ENCODE measurements at places on chromosomes 11 and 22.

GRCh38 chr22:24233235-24233634 is 11.6 kb downstream of the GGT5 start:
- no peak for DNase-seq

DNA sequence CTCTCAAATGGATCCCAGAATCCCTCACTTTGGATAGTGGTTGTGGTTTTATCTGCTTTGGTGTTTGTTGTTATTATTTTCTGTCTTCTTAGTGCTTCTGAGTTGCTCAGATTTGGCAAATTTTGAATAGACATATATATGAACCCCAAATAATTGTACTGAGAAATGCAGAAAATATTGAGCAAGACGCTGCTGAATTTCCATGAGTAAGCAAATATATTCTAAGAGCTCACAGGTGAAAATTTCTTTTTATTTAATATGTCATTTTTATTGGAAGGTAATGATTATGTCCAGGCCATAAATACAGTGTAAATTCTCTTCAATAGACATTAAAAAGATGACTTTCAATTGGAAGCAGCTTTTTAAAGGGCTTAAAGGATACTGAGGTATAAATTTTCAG is 152.1 kb downstream of the FAT3 start:
- no peak for DNase-seq

DNA sequence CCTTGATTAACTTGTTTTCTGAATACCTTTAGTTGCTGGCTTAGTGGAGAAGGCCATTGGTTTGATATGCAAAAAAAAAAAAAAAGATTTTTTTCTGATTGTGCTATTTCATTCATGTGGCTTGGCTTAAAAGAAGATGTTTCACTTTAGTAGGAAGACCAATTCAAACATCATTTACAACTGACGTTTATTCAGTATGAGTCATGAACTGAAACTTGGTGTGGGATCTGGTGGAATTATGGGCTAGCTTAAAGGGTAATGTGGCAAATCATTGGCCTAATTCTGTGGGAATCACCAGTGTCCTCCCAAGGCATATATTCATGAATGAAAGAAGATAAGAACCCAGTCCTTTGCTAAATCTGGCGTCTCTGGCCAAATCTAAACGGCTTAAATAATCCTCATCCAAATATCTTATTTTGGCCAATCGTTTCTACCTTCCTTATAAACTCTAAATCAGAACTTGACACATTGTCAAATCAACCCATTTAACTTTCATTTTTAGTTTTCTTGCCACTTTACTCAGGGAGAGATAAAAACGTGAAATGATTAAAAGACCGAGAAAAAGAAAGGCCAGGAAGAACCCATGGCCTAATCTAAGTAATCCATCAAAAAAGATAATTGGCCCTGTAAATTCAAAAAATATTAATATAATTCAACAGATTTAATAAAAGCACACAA is 77.0 kb downstream of the DDIAS start:
- no peak for DNase-seq

DNA sequence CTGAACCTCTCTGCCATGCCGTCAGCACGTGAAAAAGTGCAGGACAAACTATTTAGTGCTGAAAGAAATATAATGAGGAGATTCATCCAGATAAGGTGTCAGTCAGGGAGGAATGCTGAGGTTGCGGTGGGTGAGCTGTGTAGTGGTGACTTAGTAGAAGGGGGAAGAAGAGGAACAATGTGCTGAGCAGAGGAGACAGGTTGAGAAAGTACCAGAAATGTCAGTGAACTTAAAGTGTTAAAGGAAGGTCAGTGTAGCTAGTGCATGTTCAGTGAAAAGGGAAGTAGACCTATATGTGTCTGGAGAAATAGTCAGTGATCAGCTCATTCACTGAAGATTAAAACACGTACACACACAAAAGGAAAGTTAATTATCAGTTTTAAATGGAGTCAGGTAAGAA is 237.6 kb upstream of the CCDC179 start:
- DNase-seq = no peak

DNA sequence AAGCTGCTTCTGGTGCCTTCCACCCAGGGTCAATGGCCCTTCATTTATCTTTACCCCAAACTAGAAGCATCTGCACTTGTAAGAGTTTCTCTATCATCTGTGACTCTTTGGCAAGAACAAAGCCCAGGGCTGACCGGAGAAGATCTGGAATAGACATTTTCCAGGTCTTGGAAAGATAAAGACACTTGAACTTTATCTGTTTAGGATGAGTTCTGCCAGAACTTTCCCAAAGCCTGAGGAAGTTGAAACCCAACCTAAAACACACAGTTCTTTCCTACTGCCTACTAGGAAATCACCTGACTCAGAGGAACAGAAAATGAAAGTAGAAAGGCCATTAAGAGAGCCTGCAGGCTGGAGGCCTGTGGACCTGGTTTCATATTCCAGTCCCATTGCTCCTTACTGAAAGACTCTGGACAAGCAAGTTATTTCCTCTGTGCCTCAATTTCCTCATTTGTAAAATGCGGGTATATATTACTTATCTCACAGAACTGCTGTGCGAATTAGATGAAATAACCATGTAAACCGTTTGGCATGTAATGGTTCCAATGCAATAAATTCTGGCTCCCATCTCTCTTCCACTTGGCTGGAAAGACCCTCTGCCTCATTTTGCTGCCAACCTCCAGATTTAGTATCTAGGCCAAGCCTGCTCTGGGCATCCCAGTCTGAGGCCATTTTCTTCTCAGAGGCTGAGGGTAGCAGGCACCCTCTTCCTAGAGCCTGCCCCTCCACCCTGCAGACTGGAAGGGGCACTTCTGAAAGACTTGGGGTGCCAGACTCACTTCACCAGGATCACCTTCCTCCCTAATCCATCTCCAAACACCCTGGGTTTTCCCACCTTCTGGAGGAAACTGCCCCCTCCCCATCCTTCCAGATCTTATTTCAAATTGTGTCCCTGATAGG is 1.2 kb downstream of the UBE2L6 start:
- DNase-seq = no peak

GRCh38 chr22:49466878-49467595 is 360.6 kb downstream of the BRD1 start:
- DNase-seq = no peak
